ENCODE measurements at places on chromosomes 2 and 18. TPM values are rescaled to one million over a fixed set of nuclear protein-coding genes. Genes with fewer than 3 reads are reported as not detected.

DNA sequence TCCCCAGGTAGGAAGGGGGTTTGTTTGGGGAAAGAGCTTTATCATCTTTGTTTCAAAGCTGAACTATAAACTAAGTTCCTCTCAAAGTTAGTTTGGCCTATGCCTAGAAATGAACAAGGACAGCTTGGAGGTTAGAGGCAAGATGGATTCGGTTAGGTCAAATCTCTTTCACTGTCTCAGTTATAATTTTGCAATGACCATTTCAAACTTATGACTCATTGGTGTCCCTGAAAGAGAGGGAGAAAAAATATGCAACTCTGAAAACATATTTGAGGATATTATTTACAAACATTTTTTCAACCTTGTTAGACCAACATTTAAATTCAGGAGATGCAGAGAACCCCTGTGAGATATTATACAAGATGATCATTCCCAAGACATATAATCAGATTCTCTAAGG is 95.7 kb downstream of the EFEMP1 start:
- DNase-seq = no peak

Gene IL36RN
- total RNA-seq = not detected

- no peak for DNase-seq
These were observed 157.2 kb downstream of the MIB1 start for GRCh38 chr18:21897811-21898210.

- no peak for DNase-seq
These were observed 3.8 kb downstream of the EVX2 start for GRCh38 chr2:176079831-176080539.

- no peak for DNase-seq
These were observed 40.5 kb downstream of the RDH14 start for GRCh38 chr2:18519914-18520450.

GRCh38 chr2:199810422-199811171 is 40.4 kb downstream of the FTCDNL1 start:
- no peak for DNase-seq

- DNase-seq = no peak
These were observed 801.6 kb upstream of the GCFC2 start for GRCh38 chr2:76512201-76512820.

Gene SLC4A5
- 1.2 TPM for total RNA-seq

GRCh38 chr2:79832511-79833234 is 319.8 kb downstream of the CTNNA2 start:
- DNase-seq = no peak

GRCh38 chr18:57188851-57189557 is 42.1 kb downstream of the BOD1L2 start:
- DNase-seq = no peak

DNA sequence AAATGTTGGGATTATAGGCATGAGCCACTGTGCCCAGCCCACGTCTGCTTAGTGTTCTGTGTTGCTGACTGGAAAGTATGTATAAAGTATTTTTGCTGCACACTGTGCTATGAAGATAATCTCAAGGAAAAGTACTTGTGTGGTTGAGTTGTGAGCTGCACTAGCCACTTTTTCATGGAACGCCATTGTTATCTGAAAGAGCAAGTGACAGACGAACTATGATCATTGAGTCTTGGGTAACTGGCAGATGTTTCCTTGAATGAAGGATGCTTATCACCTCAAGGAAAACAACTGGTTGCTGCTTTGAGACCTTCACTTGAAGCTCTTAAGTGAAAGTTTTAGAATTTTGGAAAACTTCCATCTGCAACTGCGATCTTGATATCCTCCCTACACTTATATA is 82.2 kb upstream of the KCTD1 start:
- DNase-seq = no peak
